ENCODE measurements at places on chromosomes 12 and 14.

DNA sequence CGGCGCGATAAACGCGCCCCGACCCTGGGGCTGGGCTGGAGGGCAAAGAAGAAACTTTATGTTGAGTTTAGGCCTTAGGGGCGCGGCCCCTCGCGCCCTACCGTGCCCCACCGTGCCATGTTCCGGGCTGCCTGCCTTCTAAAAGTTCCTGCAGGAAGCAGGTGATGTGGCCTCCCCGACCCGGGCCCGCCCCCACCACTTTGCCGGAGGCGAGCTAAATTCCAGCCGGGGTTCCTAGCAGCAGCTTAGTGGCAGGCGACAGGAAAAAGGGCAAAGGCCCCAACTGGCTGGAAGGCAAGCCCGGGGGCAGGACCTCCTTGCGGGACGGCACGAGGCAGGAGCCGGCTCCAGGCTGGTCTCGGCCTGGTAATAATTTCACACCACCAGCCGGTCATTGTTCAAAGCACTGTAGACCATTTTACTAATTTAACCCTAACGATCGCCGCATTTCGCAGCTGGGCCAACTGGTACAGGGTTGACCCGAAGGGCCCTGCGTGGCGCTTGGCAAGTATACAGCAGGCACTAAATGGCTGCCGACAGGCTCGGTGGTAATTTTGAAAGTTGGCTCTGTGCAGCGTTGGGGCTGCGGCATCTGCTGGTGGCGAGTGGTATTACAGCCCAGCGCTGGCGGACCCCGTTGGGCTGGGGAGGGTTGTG lies 895 bp upstream of the CCDC88C start:
- peak; percentile 39 for DNase-seq

GRCh38 chr12:11706509-11707379 lies 57.3 kb downstream of the ETV6 start:
- no peak for DNase-seq

DNA sequence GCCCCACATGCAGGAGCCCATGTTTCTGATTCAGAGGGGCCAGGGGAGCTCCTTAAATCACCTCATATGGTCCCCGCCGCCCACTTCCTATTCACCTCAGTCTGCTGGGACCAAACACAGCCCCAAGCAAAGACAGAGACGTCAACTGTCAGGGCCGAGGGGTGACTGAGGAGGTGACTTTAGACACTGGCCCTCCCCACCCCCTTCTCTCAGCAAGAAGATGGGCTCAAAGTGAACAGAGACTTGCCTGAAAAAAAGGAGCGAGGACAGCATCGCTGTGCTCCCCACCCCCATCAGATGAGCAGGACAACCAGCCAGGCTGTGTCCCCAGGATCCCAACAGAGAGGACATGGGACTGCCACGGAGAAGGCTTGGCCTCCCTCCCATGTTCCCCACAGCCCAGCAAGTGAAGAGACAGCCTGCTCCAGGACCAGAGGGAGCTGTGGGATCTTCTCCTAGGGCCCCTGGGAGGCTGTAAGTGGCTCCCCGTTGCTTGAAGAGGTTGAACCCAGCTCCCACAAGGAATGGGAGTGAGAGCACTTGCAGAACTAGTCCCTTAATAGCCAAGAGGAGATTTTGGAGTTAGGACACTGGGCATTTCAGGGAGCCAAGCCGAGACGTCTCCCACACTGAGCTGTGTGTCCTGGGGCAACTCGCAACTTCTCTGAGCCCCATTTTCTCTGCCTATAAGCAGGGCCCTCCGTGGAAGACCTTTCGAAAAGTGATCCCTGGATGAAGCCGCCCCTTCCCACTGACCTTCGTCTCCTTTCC lies 1.3 kb upstream of the KRT79 start:
- no peak for DNase-seq

DNA sequence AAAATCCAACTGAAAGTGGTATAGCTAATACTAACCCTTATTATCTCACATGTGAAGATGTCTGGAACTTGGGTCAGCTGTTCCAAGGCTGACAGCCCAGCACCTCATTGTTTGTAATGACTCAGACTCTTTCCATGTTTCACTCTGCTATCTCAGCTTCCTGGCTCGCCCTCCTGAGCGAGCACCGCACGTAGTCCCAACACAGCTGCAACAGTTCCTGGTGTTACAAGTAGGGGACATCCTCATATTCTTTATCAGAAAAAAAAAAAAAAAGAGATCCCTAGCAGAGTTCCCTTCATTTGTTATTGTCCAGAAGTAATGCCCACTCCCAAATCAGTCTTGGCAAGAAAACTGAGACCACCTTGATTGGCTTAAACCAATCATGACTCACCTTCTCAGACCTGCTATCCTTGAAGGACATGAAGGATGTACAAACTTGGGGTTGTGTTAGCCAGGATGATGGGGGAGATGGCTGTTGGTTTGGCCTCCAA lies 92.5 kb downstream of the ADCK1 start:
- DNase-seq = no peak

DNA sequence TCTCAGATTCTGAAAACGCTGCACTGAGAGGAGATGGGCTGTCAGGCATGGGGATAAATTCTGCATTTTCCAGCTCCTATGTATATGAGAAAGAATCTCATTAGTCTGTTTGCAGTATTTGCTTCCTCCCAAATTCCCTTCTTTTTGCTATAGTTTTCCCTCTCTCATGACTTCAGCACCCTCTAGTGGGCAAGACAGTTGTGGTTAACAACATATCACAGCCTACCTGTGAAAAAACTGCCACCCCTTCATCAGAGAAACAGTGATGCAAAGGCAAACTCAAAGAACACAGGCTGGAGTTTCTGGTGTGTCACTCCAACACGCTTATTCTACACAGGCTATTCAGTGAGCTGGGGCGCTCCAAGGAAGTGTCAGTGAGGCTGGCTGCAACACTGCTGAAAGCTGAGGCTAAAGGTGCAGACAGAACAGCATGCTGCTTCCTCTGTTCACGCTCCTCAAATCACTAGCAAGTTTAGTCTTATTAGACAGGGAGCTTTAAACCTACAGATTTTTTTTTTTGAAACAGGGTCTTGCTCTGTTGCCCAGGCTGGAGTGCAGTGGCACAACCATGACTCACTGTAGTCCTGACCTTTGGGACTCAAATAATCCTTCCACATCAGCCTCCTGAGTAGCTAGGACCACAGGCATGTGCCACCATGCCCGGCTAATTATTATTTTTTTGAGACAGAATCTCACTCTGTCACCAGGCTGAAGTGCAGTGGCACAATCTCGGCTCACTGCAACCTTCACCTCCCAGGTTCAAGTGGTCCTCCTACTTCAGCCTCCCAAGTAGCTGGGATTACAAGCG lies 19.3 kb downstream of the ZC2HC1C start:
- peak; percentile 65 for DNase-seq

DNA sequence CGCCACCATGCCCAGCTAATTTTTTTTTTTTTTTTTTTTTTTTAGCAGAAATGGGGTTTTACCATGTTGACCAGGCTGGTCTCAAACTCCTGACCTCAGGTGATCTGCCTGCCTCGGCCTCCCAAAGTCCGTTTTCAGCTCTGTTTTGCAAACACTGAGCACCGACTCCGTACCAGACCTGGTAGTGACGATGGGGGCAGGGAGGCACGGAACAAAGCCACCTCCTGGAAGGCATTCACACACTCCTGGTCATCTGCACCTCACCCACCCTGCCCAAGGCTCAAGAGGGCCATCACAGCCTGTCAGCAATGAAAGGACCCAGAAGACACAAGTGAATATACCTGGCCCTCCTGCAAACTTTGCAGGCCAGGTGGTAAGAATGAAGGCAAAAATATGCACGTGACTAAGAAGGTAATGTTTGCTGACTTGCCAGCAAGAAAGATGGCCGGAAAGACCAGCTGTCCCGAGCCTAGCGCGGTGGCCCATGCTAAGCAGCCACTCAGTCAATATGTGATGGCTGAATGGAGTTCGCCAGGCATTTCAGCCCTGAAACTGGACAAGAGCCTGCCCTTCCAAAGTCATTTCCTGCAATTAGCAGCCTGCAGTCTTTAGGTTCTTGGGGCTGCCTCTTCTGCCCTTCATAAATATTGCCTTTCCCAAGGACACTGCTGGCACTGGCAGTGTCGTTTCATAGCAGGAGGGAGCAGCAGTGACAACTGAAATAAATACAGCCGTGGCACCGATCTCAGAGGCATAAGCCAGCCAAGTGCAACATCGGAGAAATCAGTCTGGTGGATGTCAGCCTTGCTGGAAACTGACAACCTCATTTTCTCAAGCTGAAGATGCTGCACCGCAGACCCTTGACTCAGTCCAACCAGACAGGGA lies 17.6 kb downstream of the MMAB start:
- no peak for DNase-seq

- DNase-seq = no peak
These were observed 2.9 kb downstream of the SLC24A4 start for GRCh38 chr14:92325835-92326234.

GRCh38 chr12:43285159-43285598 lies 266.8 kb downstream of the ADAMTS20 start:
- DNase-seq = peak; percentile 93

DNA sequence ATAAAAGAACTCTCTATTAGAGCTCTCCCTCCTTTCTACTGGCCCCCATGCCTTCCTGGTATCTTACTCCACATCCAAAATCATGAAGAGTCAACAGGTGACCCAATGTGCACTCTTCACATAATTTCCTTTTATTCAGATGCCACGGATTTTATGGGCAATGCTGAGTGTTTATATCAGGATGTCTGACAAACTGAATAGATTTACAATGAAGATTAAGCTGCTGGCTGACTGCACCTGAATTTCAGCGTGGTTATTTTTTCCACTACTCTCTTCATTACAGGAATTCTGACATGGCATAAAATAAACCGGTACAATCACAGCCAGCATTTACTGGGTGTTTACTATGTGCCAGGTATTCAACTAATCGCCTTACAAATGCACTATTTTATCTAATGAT lies 29.4 kb upstream of the CERS5 start:
- no peak for DNase-seq

GRCh38 chr12:67111182-67111581 lies 158.0 kb upstream of the CAND1 start:
- no peak for DNase-seq

GRCh38 chr12:105335856-105336255 lies 5.4 kb downstream of the C12orf75 start:
- no peak for DNase-seq

GRCh38 chr14:22986508-22987054 lies 4.2 kb upstream of the AJUBA start:
- DNase-seq = peak; percentile 82

- DNase-seq = peak; percentile 46
These were observed 26.1 kb upstream of the ETV6 start for GRCh38 chr12:11623382-11623781.

GRCh38 chr12:108821407-108822397 lies 35.7 kb downstream of the SSH1 start:
- peak; percentile 65 for DNase-seq

DNA sequence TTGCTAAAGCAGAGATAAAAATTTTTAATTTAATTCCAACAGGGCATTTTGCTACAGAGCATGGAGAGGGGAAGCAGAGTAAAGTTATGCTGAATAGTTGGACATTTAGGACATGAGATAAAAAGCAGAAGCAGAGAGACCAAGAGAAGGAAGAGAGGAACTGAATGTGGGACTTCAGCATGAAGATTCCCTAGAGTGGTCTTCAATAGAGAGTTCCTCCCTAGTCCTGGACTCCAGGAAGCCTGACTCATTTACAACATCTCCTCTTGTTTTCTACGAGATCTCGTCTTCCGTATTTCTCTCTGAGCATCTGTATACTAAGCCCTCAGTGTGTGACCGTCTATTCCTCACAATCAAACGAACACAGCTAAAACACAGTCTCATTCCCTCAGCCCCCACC lies 35.2 kb upstream of the IFT81 start:
- no peak for DNase-seq

DNA sequence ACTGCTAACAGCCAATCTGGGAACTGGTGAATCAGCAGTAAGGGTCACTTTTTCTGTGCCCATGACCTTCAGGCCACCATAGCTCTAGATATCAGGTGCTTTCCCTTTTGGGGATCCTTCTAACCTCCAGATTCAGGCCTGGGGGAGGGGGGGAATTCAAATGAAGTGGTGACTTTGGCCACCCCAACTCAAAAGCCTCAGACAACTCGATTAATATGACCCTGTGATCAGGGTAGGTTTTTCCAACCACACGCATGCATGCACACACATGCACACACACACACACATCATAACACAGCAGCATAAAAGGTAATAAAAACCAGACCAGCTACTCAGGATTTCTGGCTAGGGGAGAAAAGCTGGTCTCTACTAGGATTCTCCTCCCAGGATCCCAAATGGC lies 5.3 kb downstream of the TBX3 start:
- DNase-seq = no peak

- peak; percentile 92 for DNase-seq
These were observed 27.7 kb downstream of the WNK1 start for GRCh38 chr12:779745-780734.

DNA sequence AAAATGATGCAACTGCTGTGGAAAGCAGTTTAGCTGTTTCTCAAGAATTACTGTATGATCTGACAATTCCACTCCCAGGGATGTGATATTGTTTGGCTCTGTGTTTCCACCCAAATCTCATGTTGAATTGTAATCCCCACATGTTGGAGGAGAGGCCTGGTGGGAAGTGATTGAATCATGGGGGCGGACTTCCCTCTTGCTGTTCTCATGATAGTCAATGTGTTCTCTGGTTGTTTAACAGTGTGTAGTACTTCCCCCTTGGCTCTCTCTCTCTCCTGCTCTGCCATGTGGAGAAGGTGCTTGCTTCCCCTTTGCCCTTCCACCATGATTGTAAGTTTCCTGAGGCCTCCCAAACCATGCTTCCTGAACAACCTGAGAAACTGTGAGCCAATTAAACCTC lies 93.4 kb upstream of the CPM start:
- DNase-seq = no peak

DNA sequence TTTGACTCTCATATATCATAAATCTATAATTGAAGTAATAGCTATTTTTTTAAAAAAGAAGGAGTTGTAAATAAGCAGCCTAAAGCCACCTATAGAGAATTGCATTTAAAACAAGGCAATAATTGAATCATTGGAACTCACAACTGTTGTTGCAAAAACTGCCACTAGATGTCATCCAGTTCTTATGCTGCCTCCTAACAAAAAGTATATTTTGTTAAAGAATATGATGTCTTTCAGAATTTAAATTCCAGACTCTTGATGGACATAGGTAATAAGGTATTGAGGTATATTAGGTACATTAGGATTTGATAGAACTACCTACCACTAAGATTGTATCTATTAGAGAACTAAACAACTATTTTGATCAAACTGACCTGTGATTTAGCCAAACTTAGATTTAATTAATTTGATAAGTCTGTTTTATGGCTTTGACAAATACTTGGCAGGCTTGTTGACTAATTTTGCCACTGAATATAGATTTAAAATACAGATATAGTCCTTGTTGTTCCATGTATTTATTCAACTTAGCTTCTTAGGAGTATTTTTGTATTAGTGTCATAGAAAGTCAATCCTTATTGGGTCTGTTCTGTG lies 401.4 kb downstream of the RPL10L start:
- DNase-seq = no peak

DNA sequence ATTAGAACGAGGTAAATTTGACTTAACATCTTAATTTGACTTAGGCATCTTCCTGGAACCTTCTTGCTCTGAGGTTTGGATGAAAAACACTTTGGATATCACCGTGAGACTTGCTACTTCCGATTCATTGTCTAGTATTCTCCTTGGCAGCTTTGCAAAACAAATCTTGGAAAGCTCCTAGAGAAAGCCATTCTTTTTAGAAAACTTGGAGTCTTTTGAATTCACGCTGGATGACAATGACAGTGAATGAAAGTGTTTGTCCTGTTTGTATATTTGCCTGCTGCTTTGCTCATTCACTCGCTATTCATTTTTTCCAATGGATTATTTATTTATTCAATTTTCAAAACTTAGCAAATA lies 222.1 kb upstream of the HMGA2 start:
- DNase-seq = no peak

All from EH (cell line).